Activated T-helper 1 cell treated with anti-CD3 and anti-CD28 coated beads, Interleukin-12 subunit alpha, Interleukin-12 subunit beta, Interleukin-2, Interleukin-4 antibody, amounts not matched to agents 30 ng/mL and 10 ng/mL and 1 ng/mL, durations not matched to agents 14 hours and 24 hours and 36 hours (primary cell): ENCODE measurements at places on chromosomes 1 and 21.

- no peak for DNase-seq
Observed at GRCh38 chr1:19450811-19451515, 34.4 kb downstream of the CAPZB start.

DNA sequence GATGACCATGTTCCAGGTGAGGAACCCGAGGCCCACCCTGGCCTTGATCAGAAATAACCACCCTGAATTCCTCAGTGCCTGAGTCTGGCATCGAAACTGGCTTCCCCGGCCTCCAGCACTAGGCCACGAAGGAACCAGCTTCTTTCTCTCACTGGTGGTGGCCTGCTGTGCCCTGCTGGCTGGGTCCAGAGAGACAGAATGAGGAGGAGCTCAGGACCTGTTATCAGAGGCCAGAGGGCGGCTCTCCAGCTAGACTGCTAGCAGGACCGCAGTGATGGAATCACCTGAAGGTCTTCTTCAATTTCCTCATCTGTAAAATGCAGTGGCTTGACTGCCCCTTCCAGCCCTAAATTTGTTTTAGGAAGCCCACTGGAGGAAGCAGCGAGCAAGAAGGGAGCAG, 20.5 kb downstream of the ROR1 start:
- DNase-seq = no peak

- no peak for DNase-seq
Observed at GRCh38 chr1:41507110-41507720, 22.7 kb upstream of the EDN2 start.

DNA sequence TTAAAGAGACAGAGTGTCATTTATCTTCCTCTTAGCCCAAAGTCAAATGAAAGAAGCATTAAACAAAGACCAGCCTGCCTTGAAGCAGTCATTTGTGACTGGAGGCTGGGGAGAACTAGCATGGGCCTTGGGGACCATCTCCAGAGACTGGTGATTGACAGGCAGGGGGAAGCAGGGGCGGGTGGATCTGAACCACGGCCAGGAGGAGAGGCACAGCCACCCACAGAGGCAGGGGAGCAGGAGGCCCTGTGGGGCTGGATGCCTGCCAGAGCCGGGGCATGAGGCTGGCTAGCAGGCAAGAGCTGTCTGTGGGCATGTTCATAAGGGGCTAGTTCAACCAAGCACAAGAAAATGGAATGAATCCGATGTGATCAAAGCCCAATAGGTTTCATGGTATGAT, 73.9 kb downstream of the PLXNA2 start:
- no peak for DNase-seq

GRCh38 chr1:186628910-186629309, 51.3 kb downstream of the PTGS2 start:
- DNase-seq = no peak

- no peak for DNase-seq
Observed at GRCh38 chr1:178684542-178685000, 40.5 kb upstream of the RALGPS2 start.

DNA sequence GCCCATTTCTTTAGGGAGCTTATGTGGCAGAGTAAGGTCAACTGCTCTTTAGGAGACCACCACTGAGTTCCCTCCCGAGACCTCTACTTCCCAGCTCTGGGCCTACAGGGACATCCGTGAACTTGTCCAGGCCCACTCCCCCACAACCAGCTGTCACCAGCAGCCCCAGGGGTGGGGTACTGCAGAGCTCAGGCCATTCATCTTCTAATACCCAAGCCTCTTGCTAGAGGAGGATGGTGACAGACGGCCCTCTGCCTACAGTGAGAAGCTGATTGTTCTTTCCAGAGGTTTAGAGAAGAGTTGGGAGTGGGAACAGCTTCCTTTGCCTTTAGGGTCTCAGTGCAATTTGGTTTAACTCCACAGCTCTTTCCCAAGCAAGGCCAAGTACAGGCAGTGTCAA, 33.2 kb upstream of the ARTN start:
- no peak for DNase-seq

- no peak for DNase-seq
Observed at GRCh38 chr1:227549892-227550291, 13.5 kb upstream of the ZNF678 start.

GRCh38 chr21:36630485-36631206, 68.3 kb upstream of the SIM2 start:
- peak; percentile 30 for DNase-seq

- no peak for DNase-seq
Observed at GRCh38 chr1:183910845-183911244, 105.9 kb downstream of the RGL1 start.

DNA sequence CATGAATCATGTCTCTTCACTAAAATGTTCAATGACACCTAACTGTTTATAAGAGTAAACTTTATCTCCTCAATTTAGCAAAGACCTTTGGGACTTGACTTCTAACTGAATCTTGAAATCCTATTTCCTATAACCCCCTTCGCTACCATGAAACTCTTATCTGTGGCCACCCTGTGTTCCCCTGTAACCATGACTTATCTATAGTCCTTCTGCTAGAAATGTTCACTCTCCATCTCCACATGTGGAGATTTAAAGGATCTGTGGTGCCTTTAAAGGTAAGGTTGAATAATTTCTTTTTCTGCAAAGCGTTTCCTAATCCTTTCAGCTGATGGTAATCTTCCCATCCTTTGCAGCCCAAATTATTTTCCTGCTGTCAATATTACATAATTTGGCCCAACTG, 436.3 kb upstream of the RUNX1 start:
- no peak for DNase-seq
